ENCODE measurements at places on chromosomes 4 and X.

- no peak for DNase-seq
These were observed 26.2 kb downstream of the DLG3 start for GRCh38 chrX:70470850-70471289.

GRCh38 chrX:100829730-100830129 lies 9.5 kb downstream of the CSTF2 start:
- DNase-seq: no peak

GRCh38 chrX:129823522-129823921 lies 20.2 kb downstream of the ZDHHC9 start:
- no peak for DNase-seq

- DNase-seq: no peak
These were observed 48.9 kb upstream of the ZNF518B start for GRCh38 chr4:10506077-10506476.

- DNase-seq: no peak
These were observed 30.4 kb downstream of the RPS3A start for GRCh38 chr4:151129796-151130195.

- DNase-seq: no peak
These were observed 77.5 kb upstream of the SMARCA5 start for GRCh38 chr4:143435955-143436354.

DNA sequence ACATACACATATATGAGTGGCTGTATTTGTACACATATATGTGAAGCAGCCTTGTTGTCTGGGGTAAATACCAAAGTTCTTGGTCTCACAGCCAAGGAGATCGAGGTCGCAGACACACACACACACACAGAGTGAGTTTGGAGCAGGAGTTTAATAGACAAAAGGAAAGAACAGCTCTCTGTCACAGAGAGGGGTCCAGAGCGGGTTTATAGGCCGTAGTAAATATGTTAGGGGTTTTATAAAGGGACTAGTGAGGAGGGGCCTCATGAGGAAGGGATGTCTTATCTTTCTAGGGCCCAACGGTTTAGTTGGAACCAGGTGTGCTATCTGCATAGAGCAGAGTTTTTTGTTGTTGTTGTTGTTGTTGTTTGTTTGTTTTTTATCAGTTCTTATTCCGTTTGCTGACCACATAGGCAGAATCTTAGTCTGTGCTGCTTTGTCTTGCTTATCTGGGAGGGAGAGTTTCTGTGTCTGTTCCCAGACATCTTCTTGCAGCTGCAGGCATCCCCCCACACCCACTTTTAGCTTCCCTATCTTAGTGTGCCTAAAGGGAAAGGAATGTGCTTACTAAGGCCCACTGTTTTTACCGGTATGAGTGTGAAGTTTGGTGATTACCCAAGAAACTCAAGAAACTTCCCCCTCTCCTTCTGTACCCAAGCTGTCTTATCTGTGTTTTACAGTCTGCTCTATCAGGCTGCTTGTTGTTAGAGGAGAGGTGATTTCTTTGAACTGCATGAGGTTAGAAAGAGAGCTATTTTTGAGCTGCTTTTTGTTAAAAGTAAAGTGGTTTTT lies 91.9 kb downstream of the TENT5D start:
- DNase-seq: no peak

- DNase-seq: no peak
These were observed 313.0 kb downstream of the AFF2 start for GRCh38 chrX:148813422-148813821.

- DNase-seq: no peak
These were observed 683 bp downstream of the MAN2B2 start for GRCh38 chr4:6575503-6576240.

All from activated gamma-delta T cell treated with anti-CD3 and anti-CD28 coated beads, Interleukin-2, amount 50 U/mL, for 16 hours (primary cell).